Activated T-helper 1 cell treated with anti-CD3 and anti-CD28 coated beads, Interleukin-2, amount 50 U/mL, for 16 hours (primary cell): ENCODE measurements at places on chromosomes 7 and 10.

GRCh38 chr7:2573761-2574160 lies 15.0 kb downstream of the IQCE start:
- no peak for DNase-seq

GRCh38 chr10:92873029-92873428 lies 24.7 kb downstream of the EXOC6 start:
- no peak for DNase-seq

DNA sequence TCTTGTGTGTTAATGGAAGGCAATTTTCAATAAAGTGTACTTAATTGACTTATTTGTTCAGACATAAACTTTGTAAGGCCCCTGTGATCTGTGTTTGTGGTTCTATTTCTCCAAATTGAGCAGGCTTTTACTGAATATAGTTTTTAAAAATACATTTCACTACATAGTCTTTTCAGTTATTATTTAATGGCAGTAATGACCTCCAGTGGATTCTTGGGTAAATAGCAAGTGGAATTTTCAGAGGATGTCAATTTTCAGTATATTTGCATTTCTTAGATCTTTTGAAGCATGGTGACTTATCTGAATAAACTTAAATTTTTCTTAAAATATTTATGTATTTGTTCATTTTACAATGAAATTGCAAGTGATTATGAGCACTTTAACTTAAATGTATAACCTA lies 203.1 kb upstream of the PCLO start:
- no peak for DNase-seq

- DNase-seq = no peak
Measured at GRCh38 chr10:59771162-59771807, 18.0 kb upstream of the MRLN start.

GRCh38 chr7:45968856-45969541 lies 47.9 kb upstream of the IGFBP3 start:
- no peak for DNase-seq

GRCh38 chr7:146656988-146657387 lies 540.4 kb downstream of the CNTNAP2 start:
- no peak for DNase-seq

GRCh38 chr10:60757420-60757895 lies 20.8 kb upstream of the CDK1 start:
- no peak for DNase-seq

- DNase-seq = no peak
Measured at GRCh38 chr7:148727501-148728278, 29.0 kb downstream of the CUL1 start.

DNA sequence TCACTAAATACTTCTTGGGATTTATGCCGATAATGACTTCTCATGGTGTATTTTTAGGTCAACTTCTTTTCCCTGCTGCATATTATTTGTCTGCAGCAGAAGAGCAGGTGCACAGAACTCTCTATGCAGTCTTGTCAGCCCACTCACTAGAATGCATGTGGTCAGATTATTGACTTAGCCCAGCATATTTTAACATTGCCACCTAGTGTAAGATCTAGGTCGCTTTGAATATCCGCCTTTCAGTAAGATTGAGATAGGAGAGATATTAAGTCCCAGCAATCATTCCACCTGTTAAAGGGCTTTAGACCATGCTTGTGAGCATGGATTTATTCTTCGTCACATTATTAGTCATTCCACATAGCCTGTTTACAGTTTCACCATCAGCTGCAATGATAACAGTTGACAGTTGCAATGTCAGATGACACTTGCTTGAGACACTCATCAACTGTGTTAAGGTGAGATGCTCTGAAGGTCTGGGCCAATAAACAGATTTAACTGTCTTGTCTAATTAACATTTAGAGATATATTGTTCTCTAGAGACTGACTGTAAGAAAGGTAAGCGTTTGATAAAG lies 491.7 kb downstream of the ARL4A start:
- no peak for DNase-seq

DNA sequence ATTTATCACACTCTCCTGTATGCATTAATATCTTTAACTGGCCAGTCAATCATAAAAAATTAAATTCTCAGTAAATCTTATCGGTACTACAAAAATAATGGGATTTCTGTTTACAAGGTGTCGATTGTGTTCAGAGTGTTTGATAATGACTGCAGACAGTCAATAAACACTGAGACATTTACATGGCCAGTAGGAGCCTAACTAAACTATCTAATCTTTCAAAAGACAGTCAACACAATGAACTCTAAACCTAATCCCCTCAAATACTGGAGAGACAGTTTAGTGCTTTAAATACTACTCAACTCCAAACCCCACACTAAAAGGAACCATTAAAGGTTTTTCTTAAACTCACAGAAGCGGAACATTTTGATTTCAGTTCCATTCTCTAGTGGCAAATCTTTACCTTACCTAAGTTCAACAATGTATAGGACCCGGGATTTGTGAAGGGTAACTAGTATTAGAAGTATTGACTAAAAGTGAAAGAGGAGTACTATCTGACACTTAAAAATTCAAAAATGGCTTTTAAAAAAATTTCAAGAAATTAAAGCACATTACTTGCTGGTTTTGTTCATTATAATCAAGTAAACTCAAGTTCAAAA lies 37.3 kb upstream of the EXOC6 start:
- DNase-seq = no peak
